ENCODE measurements at places on chromosomes 6 and 20.

- no peak for DNase-seq
These were observed 180.1 kb downstream of the SLC24A3 start for GRCh38 chr20:19392344-19393130.

- no peak for DNase-seq
These were observed 289.7 kb downstream of the UTRN start for GRCh38 chr6:144574796-144575195.

DNA sequence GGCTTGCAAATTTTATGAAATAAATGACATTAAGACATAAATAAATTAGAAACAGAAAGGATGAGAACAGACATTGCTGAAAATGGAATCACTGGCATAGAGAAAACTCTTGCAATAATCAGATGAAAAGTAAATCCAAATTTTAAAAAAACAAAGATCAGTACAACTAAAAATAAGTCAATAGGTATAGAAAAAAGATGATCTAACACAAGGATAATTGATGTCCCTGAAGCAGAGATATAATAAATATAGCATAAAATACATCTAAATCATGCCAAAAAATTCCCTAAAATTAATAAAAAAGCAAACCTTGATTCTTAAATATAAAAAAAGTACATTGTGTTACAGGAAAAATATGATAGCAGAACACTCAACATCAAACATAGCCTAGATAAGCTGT, 379.6 kb downstream of the SYNE1 start:
- no peak for DNase-seq

- DNase-seq = no peak
These were observed 4.4 kb downstream of the PYGB start for GRCh38 chr20:25252230-25252651.
